ENCODE measurements at places on chromosomes 12 and 14.

GRCh38 chr14:22478670-22479069 lies 110.4 kb downstream of the DAD1 start:
- DNase-seq = no peak

DNA sequence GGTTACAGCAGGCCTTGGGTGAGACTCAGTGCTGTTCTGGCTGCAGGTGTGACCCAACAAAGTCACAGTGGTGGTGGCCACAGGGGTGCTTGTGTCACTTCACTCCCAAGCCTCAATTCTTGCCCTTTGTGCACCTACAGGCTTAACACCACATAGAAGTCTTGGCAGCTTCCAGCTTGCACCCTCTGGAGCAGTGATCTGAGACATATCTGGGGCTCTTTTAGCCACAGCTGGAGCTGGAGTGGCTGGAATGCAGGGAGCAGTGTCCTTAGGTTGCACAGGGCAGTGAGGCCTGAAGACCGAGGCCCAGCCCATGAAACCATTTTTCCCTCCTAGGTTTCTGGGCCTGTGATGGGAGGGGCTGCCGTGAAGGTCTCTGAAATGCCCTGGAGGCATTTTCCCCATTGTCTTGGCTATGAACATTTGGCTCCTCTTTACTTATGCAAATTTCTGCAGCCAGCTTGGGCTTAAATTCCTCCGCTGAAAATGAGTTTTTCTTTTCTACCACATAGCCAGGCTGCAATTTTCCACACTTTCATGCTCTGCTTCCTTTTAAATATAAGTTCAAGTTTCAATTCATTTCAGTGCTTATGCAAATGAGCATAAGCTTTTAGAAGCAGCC lies 37.7 kb downstream of the ADAM21 start:
- no peak for DNase-seq

GRCh38 chr12:29726741-29727348 lies 56.9 kb downstream of the TMTC1 start:
- no peak for DNase-seq

DNA sequence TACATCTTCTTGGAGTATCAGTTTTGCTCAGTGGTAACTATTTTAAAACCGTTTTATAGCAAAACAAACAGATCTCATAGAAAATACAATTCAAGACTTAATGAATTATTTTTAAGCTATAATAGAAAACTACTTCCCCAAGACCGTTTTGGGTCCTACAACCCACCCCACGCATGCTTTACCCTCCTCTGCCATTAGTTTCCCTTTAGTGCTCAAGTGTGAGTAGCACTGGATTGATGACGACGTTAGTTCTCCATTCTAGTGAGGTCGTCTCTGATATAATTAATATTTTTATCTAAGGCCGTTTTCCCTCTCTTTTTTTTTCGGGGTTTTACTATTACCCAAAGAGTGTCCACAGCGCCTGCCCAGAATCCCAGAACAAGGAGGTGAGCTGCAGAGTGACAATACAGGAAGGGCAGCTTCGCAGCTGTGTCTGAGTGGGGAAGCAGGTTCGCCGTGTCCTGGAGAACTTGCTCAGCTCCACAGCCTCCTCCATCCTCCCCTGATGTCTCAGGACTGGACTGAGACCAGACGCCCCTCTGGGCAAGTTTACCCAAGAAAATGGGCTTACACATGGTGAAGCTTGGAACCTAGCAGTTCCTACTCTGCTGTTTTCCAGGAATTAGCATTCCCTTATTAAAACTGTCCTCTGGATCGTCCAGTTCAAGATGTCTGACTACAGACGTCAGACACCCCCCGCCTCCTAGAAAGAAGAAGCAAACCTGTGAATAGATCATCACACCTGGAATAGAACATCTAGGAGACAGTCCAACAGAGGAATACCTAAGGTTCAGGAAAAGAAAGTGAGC lies 31.9 kb upstream of the MON2 start:
- no peak for DNase-seq

All from hippocampal formation (tissue), 2 donors.